ENCODE measurements at places on chromosomes 13 and 19. TPM values are rescaled to one million over a fixed set of nuclear protein-coding genes. Genes with fewer than 3 reads are reported as not detected.

CEACAM16 gene
- under 0.01 TPM for total RNA-seq

LRRC25 gene
- not detected for total RNA-seq

SMARCA4 gene
- total RNA-seq, result 92.1 TPM

RAP2A gene
- 29.0 TPM for total RNA-seq

ENOX1 gene
- 2.2 TPM for total RNA-seq

GAMT gene
- total RNA-seq, result 29.6 TPM

PRODH2 gene
- not detected for total RNA-seq

MYBPC2 gene
- under 0.01 TPM for total RNA-seq

CGB3 gene
- not detected for total RNA-seq

FUT3 gene
- total RNA-seq, result under 0.01 TPM

GGN gene
- 0.86 TPM for total RNA-seq

ZNF345 gene
- total RNA-seq, result 6.0 TPM

NXNL1 gene
- total RNA-seq, result not detected

PSG11 gene
- not detected for total RNA-seq

STAP2 gene
- 10.6 TPM for total RNA-seq

LRRC4B gene
- total RNA-seq, result under 0.01 TPM

PBX4 gene
- total RNA-seq, result 0.64 TPM

Measured in fibroblast of villous mesenchyme (primary cell).